ENCODE measurements at places on chromosomes 11 and 22. TPM values are rescaled to one million over a fixed set of nuclear protein-coding genes. Genes with fewer than 3 reads are reported as not detected.

The FXYD6 gene
- 55.0 TPM for total RNA-seq

The TMEM45B gene
- 19.3 TPM for total RNA-seq

- H3K27ac ChIP-seq, result peak overlapping the region; percentile 72
- no peak overlapping the region for H3K4me3 ChIP-seq
- H3K36me3 ChIP-seq, result no peaks in the 10 kb centered on the region
- no peaks in the 10 kb centered on the region for H3K4me1 ChIP-seq
- peaks cover 23% of the 10 kb centered on the region for H3K27me3 ChIP-seq
Measured at GRCh38 chr22:27718186-27719035, 83.1 kb downstream of the MN1 start.

- DNase-seq, result no peak
- H3K27ac ChIP-seq, result no peak overlapping the region
- H3K27me3 ChIP-seq, result no peaks in the 10 kb centered on the region
- H3K4me3 ChIP-seq, result no peak overlapping the region
- H3K36me3 ChIP-seq, result peaks cover 22% of the 10 kb centered on the region
- peaks cover 65% of the 10 kb centered on the region for H3K4me1 ChIP-seq
Measured at GRCh38 chr11:68827733-68828132, 14.0 kb downstream of the CPT1A start.

DNA sequence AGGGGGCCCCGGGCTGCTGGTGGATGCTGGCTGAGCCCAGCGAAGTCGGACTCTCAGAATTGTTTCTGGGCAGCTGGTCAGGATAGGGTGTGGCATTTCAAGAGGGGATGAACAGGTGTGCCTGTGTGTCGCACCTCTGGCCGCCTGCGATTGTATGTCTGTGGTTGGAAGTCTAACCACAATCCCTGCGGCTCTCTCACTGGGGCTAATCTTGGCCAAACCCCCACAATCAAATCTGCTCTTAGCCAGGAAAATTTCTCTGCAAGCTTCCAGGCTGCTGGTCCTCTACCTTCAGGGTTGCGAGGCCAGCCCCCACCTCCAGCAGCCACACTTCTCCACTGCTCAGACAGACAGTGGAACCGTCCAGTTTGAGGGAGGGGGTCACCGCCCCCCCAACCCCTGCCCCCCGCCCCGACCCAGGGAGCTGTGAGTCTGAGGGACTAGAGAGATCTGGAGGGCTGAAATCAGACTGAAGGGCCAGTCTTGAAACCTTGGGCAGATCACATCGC is 953 bp downstream of the ATG16L2 start:
- H3K27me3 ChIP-seq, result no peaks in the 10 kb centered on the region
- H3K4me1 ChIP-seq, result peaks cover 64% of the 10 kb centered on the region
- H3K27ac ChIP-seq, result peak overlapping the region; percentile 98
